SIG-M5 (cell line): ENCODE measurements at places on chromosomes 7 and 10.

DNA sequence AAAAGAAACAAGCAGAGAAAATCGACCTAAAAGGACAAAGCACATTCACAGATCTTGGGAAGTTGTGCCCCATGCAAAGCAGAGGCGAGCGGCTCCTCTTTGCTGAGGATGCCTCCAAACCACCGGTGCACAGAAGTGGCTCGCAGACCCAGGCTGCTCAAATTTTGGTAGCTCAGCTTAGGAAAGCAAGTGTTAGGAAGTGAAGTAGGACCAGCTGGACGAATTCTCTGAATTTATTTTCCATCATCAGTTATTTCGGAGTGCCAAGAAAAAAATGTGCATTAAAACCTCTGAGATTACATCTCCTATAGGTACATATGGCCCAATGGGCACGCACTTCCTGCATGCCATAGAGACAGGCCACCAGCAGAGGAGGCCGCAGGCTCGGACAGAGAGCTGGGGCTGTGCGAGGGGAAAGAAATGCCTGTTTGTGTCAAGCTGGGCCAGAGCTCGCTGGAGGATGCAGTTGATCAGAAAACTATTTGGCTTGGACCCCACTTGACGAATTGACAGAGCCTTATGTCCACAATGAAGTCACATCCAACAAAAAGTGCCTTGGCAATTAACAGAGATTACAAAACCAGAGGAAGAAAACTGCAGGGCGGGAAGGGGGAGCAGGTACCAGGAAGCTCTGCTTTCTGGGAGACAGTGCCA is 122.3 kb upstream of the LYZL2 start:
- DNase-seq: no peak

- DNase-seq: no peak
Observed at GRCh38 chr7:891291-891690, 14.9 kb downstream of the GET4 start.

DNA sequence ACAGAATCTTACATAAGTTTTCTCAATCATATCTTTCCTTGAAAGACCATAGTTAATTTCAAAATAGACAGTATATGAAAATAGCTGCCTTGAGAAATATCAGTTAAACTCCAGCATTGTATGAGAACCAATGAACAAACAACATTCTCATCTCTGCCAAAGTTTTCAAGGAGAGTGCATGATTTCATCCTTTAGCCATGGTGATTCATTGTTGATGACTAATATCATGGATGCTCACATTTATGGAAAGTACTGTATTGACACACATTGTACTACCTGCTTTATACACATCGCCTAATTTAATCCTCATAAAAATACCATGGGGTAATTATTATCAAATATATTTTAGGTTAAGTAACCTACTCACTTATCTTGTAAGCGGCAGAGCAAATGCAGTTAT is 250.3 kb downstream of the CNTNAP2 start:
- DNase-seq: no peak

DNA sequence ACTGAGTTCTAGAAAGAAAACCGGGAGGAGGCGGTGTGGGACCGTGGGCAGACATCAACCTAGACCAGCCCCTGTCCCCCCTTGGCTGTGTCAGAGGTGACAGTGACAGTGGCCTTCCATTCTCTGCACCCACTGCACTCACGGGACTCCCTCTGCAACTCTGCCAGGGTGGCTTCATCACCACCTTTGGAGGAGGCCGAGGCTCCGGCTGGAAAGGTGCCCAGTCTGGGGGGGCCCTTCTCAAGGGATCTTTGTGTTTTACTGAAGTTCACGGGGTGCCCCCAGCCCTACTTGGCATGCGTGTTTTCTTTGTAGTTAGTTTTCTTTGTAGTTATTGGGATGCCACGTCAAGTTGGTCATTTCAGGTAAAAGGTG is 417.6 kb downstream of the DNAJB6 start:
- no peak for DNase-seq

DNA sequence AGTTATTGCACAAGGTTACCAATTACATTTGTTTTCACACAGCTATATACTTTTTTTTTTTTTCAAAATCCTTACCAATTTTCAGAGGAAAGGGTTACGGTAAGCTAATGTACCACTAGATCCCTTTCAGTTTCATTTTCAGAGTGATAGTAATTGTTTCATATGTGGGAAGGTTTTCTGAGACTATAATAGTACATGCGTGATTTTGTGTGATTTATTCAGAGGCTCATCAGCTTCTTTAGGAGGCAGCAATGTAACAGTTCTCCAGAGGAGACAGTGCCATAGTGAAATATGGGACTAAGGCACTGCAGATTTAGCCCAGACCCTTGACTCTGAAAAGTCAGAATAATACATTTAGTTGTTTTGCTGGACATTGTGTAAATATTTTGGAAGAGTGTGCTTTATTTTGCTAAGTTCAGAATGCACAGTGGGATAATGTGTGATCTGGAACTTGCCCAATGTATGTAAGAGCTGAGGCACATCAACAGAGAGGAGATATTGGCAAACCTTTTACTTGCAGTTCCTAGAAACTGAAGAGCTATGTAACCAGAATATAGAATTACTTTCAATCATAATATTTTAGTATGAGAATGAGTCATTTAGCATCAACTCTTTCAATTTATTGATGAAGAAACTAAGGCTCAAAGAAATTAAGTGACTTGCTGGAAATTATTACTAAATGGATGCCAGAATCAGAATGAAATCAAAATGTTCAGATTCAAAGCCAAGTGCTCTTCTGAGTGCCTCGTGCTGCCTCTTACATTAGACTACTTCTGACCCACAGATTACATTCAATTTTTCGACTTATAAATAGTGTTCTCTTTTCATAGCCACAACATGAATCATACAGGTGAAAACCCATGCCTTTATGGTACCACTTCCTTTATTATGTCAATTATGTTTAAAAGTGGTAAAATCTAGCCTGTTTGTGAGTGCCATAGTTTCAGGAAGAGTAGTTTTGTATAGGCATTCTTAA is 207.7 kb upstream of the TEX47 start:
- DNase-seq: no peak

- no peak for DNase-seq
Observed at GRCh38 chr10:60197206-60197605, 192.5 kb downstream of the ANK3 start.

DNA sequence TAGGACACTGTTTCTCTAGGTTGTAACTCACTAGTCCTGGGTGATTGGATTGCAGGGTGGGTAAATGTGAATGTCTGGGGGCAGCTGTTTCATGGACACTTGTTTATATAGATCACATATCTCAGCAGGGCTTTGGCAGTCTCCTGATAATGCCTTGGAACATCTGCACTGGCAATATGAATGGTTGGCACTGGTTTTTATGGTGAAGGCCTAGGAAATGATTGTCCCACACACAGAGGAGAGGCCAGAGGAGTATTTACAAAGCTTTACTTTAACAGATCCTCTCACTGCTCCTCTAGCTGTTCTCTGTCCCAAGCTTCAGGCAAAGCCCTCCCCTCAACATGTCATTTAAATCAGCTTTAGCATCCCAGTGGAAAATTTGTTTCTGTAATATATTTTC is 171.3 kb upstream of the STEAP4 start:
- no peak for DNase-seq

- no peak for DNase-seq
Observed at GRCh38 chr10:70198696-70199466, 28.6 kb upstream of the SAR1A start.

DNA sequence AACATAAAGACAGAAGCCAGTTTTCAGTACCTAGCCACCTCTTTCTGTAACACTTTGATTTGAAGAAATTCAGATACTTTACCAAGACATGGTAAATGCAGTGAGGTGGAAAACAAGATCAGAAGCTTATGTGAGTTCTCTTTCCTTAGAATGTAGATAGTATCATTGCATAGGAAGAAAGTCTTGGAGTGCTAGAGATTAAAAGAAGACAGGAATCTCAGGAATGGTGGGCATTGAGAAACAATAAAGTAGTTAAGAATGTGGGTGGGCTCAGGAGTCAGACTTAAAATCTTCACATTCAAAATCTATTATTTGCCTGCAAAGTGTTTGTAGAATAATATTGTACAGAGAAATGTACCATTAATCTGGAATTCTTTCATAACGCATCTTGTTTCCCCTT is 58.9 kb downstream of the POLL start:
- DNase-seq: no peak

- DNase-seq: no peak
Observed at GRCh38 chr10:30448092-30448491, 14.1 kb downstream of the MAP3K8 start.

DNA sequence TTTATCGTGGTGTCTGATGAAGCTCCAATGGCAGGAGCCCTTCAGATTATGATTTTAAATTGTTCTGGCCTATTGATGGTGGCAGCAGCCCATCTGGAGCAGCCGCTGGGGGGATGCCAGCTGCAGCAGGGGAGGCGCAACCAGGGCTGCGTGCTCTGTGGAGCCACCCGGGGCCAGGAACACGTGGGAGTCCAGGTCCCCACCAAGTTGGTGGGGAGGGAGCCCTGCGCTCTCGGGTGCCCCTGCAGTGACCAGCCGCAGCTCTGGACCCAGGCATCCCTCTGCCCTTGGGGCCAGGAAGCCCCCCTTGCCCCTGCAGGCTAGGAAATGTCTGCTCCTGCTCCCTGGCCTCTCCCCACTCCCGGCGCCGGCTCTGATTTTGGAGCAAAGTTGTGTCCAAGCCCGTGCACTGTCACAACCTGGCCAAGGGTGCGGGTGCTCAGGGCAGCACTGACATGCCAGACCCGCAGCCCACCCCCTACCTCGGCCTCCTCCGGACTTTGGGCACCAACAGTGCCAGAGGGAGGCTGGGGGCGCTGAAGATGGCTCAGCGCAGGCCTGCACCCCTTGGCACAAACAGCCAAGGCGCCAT is 147.2 kb upstream of the ADO start:
- no peak for DNase-seq

GRCh38 chr7:85054306-85054705 is 132.6 kb downstream of the SEMA3D start:
- no peak for DNase-seq

DNA sequence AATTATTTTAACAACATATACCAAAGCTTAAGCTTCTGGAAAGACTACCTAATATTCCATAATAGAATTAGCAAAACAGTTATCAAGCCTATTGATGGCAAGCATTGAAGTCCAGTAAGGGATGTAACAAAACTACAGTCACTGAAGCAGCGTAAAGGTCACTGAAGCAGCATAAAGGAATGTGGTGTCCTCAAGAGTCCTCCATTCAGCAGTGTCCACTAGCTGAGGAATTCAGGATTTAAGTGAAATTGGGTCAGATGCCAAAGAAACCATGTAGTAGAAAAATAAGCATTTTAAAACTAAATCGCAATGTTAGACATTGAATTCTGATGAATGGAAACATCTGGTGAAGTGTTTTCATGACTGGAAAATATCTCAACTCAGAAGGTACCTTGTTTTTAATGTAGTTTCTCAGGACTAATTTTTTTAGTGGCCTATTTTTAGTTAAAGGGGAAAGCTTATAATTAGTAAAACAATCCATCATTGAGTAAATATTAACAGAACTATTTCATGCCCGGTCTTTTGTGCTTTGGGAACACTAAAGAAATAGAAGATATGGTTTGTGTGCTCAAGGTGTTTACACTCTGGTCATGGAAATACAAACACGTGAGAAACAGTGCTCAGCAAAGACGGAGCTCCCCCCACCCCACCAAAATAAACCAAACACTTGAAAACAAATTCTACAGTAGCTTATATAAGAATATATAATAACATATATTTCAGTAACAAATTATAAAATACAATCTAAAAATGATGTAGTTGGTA is 121.4 kb downstream of the CDK14 start:
- DNase-seq: no peak

GRCh38 chr10:109327266-109327665 is 596.0 kb downstream of the XPNPEP1 start:
- DNase-seq: no peak

- DNase-seq: no peak
Observed at GRCh38 chr7:151242159-151243044, 6.1 kb downstream of the SMARCD3 start.

GRCh38 chr10:76695069-76695468 is 942.5 kb downstream of the KCNMA1 start:
- no peak for DNase-seq

DNA sequence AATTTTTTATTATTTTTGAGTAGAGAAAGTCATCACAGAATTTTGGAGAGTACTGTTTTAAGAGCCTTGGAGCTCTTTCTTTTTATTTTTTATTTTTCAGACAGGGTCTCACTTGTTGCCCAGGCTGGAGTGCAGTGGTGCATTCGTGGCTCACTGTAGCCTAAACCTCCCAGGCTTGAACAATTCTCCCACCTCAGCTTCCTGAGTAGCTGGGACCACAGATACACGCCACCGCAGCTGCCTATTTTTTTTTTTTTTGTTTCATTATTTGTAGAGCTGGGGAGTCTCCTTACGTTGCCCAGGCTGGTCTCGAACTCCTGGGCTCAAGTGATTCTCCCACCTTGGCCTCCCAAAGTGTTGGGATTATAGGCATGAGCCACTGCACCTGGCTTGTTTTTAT is 10.6 kb downstream of the CPA4 start:
- DNase-seq: no peak

DNA sequence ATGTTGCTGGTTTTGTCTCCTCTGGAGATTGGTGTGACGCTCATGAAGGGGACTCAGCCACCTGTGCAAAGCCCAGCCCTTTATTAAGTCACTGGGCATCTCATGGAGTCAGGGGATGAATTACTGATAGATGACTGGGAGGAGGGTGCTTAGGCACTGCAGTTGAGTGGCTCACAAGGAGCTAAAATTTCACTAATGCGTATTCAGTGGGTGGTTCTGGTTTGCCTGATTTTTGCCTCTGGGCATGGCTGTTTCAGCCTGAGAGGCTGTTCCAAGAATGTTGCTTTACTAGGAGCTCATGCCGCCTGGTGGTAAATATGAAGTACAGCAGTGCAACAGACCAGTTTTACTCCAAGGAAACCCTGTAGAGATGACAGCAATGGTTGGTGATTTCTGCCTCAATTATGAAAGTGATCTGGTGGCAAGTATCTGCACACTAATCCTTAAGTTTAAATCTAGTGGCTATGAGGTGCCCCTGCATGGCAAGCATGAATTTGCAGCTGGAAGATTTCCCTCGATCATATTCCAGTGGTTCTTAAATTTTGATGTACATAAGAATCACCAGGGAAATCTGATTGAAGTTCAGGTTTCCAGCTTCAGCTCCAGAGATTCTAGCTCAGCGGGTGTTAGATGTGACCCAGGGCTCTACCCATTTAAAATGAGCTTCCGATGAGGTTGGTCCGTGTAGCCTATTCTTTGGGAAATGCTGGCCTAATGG is 19.9 kb downstream of the ACTA2 start:
- no peak for DNase-seq

GRCh38 chr10:43322769-43323168 is 48.7 kb upstream of the FXYD4 start:
- no peak for DNase-seq

GRCh38 chr7:127833641-127834040 is 181.6 kb downstream of the SND1 start:
- DNase-seq: no peak

GRCh38 chr7:50538478-50538877 is 26.7 kb downstream of the DDC start:
- DNase-seq: no peak

GRCh38 chr10:91799612-91799975 is 1.4 kb downstream of the TNKS2 start:
- DNase-seq: no peak

- DNase-seq: no peak
Observed at GRCh38 chr7:21671859-21672258, 129.0 kb downstream of the DNAH11 start.
